ENCODE measurements at places on chromosomes 2 and 18.

- H3K4me3 ChIP-seq, result no peak overlapping the region
- H3K36me3 ChIP-seq, result peaks cover 4% of the 10 kb centered on the region
- no peak for DNase-seq
- peaks cover 4% of the 10 kb centered on the region for H3K4me1 ChIP-seq
- H3K27ac ChIP-seq, result no peak overlapping the region
Observed at GRCh38 chr2:38362232-38362631, 14.8 kb downstream of the ATL2 start.

GRCh38 chr2:46229134-46230063, 67.8 kb upstream of the EPAS1 start:
- peak; percentile 4 for DNase-seq
- H3K36me3 ChIP-seq, result no peaks in the 10 kb centered on the region
- H3K4me3 ChIP-seq, result no peak overlapping the region
- peaks cover 17% of the 10 kb centered on the region for H3K4me1 ChIP-seq
- H3K27ac ChIP-seq, result peak overlapping the region; percentile 25
- H3K27me3 ChIP-seq, result no peaks in the 10 kb centered on the region

DNA sequence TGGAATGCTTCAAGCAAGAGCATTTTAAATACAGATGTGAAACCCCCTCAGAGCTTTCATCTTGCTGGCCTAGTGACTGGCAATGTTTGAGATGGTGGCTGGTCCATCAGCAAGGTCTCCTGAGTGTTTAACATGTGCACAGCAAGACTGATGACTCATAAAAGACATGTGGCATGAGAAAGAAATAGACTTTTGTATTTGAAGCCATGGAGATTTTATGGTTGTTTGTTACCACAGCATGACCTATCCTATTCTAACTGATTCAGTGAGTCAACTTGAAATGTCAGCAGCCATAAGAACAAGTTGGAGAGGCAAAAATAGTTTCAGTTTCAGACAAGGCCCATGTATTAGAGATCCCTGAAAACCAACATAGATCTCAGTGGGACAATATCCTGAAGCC, 154.7 kb upstream of the LYPD1 start:
- H3K4me3 ChIP-seq, result no peak overlapping the region
- H3K4me1 ChIP-seq, result no peaks in the 10 kb centered on the region
- no peak for DNase-seq
- no peak overlapping the region for H3K27ac ChIP-seq

DNA sequence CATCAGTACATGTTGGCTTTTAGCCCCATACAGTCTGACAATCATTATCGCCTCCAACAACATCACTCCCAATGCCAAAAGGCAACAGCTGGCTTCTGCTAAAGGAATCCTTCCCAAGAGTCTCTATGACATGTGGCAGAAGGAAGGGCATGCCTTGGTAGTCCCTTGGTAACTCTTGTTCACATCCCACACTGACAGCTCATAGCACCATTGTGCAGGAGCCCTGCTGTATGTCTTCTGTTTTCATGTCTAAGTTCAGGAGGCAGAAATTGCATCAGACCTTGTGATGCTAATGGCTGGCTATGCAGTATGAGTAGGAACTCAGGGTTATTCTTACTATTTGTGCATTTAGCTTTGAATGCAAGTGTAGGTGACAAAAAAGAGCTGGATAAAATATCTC, 392.1 kb downstream of the PTH2R start:
- no peak overlapping the region for H3K27ac ChIP-seq
- H3K4me1 ChIP-seq, result no peaks in the 10 kb centered on the region
- DNase-seq, result peak; percentile 33
- H3K36me3 ChIP-seq, result no peaks in the 10 kb centered on the region

- H3K27me3 ChIP-seq, result no peaks in the 10 kb centered on the region
- no peak overlapping the region for H3K27ac ChIP-seq
- no peak overlapping the region for H3K4me3 ChIP-seq
- DNase-seq, result no peak
Observed at GRCh38 chr2:127314193-127314988, 20.4 kb upstream of the ERCC3 start.

GRCh38 chr2:65800998-65801397, 368.6 kb upstream of the SPRED2 start:
- DNase-seq, result no peak
- H3K4me1 ChIP-seq, result peaks cover 6% of the 10 kb centered on the region
- H3K27ac ChIP-seq, result no peak overlapping the region
- no peak overlapping the region for H3K4me3 ChIP-seq

DNA sequence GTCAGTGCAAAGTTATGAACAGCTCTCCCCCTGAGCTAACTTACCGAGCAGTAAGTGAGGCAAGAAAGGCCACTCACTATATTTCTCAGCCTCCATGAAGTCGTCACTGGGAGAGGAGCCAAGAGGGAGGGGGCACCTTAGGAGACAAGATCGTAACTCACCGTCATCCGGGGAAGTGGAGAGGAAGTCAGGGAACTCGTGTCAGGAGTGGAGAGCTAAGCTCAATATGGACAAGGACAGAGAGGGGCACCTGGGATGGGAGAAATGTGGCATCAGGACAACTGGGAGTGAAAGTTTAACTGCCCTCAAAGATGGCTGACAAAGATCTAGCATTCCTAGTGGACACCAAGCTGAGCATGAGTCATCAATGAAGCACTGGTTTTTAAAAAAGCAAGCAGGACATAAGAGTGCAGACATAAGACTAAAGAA, 37.1 kb downstream of the BCL11A start:
- no peak for DNase-seq
- H3K4me1 ChIP-seq, result peaks cover 15% of the 10 kb centered on the region
- no peaks in the 10 kb centered on the region for H3K27me3 ChIP-seq
- H3K36me3 ChIP-seq, result peaks cover 2% of the 10 kb centered on the region
- H3K27ac ChIP-seq, result peak overlapping the region; percentile 48

DNA sequence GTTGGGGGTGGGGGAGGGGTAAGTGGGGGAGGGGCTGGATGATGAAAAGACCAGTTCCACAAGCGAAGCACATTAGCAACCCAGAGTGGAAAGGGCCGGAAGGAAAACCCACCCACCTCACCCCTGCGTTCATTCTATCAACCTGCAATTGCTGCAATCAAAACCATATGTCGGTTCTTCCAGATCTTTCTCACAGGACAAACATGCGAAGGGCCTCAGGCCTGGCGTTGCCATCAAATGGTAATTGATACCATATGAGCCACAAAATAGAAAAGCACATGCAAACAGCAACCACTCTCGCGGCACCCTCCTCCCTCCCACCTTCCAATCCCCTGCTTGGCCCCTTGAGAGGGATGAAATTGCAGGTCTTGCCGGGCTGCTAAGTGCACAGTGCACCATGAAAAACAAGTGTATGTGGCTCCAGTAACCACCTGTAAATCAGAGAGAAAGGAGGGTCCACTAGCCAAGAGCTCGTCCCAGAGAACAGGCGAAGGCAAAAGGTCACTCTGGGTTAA, 287.5 kb downstream of the TCF4 start:
- peaks cover 15% of the 10 kb centered on the region for H3K4me1 ChIP-seq
- no peak for DNase-seq
- no peaks in the 10 kb centered on the region for H3K27me3 ChIP-seq
- no peak overlapping the region for H3K4me3 ChIP-seq
- no peaks in the 10 kb centered on the region for H3K36me3 ChIP-seq

- no peak for DNase-seq
- no peak overlapping the region for H3K27ac ChIP-seq
- no peaks in the 10 kb centered on the region for H3K27me3 ChIP-seq
- no peak overlapping the region for H3K4me3 ChIP-seq
Observed at GRCh38 chr2:46841621-46842020, 74.0 kb downstream of the MCFD2 start.

DNA sequence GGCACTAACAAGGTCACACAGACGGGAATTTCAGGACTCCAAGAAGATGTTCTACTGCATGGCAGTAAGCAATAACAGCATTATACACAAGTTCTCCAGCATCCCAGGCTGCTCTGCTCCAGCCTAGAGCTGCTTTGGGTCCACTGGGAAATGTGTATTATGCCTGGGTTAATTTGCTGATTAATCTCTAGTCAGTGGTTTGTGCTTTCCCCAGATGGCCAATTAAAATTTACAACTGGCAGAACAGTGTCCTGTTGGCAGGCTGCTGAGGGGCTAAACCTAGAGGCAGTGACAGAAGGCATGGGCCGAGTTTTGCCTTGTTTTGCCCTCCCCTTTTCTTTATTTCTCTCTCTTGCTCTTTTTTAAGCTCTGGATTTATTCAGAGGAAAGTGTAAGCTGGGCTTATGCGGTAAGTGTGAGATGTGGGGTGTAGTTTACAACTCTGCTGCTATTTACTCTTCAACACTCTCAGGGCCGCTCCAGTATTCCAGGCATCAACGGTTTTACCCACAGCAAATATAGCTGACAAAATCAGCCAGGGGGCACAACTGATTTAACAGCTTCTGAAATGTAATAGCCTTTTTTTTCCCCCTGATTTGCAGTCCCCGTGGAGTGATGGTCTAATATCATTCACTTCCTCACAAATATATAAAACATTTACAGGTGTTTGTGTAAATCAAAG, 348.0 kb downstream of the GPD2 start:
- H3K4me1 ChIP-seq, result peaks cover 4% of the 10 kb centered on the region
- no peak overlapping the region for H3K4me3 ChIP-seq
- H3K36me3 ChIP-seq, result no peaks in the 10 kb centered on the region
- no peak overlapping the region for H3K27ac ChIP-seq
- no peak for DNase-seq
- H3K27me3 ChIP-seq, result no peaks in the 10 kb centered on the region

GRCh38 chr2:33441235-33441810, 35.1 kb upstream of the RASGRP3 start:
- no peak for DNase-seq
- H3K36me3 ChIP-seq, result no peaks in the 10 kb centered on the region
- no peaks in the 10 kb centered on the region for H3K27me3 ChIP-seq

DNA sequence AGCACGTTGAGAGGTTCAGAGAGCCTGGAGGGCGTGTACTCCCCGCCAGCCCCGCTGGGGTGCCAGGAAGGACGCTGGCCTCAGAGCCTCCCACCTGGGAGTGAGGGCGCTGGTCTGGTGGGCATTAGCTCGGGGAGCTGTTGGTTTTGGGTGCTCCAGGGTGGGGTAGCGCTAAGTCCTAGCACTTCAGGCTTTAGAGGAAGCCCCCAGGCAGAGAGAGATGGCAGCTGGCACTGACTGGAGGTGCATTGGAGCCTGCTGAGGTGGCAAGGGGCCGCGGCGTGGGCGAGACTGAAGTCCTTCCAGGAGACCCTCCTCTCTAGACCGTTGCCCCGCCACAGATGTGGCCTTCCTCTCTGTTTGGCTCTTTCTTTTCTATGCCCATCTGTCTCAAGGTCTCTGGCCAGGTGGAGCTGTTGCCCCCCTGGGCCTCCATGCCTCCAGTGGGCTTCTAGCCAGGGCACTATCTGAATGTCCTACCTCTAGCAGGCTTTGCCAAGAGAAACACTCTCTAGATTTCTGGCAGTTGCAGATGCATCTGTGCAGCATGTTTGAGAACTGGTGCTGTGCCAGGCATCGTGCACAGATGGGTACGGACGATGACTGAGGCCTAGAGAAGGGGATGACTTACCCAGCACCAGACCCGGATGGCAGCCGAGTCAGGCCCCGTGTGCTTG, 6.6 kb downstream of the CAPN10 start:
- H3K27me3 ChIP-seq, result no peaks in the 10 kb centered on the region
- H3K27ac ChIP-seq, result no peak overlapping the region
- H3K36me3 ChIP-seq, result peaks cover 92% of the 10 kb centered on the region

DNA sequence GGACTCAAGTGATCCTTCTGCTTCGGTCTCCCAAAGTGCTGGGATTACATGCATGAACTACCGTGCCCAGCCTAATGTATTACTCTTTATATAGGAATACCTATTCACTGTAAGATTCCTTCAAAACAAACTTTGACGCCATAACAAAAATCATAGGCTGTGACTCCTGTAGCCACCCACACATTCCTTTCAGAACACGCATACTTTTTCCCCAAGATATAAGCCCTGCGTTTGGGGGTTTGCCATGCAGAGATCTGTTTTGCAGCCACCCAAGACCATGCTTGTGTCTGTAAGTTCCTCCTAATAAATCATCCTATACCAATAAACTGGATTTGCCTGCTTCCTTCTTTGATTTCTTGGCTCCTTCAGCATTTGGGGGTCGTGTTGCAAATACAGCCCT, 46.0 kb upstream of the STON1 start:
- H3K36me3 ChIP-seq, result no peaks in the 10 kb centered on the region
- no peak overlapping the region for H3K27ac ChIP-seq
- H3K4me3 ChIP-seq, result no peak overlapping the region
- H3K4me1 ChIP-seq, result peaks cover 6% of the 10 kb centered on the region
- no peaks in the 10 kb centered on the region for H3K27me3 ChIP-seq
- DNase-seq, result no peak

DNA sequence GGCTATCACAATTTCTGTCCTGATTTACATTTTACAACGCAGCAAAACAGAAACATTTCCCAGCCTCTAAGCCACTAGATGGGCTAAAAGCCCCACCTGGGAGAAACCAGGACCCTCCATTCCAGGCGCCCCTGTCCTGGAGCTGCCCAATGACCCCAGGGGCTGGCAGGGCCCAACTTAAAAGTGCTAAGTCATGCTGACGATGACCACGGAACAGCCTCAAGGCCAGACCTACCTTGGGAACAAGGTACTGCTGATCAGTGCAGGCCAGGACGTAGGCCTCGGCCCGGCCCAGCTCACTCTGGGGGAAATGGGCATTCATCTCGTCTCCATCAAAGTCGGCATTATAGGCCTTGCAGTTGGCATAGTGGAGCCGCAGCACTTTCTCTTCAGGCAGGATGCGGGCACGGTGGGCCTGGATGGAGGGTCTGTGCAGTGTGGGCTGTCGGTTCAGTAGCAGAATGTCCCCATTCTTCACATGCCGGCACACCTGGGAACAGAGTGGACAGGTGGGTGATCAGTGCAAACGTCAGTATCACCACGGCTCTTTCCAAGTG, 35.8 kb downstream of the POLR1A start:
- no peak for DNase-seq
- H3K4me1 ChIP-seq, result peaks cover 9% of the 10 kb centered on the region
- H3K27me3 ChIP-seq, result no peaks in the 10 kb centered on the region
- peaks cover 58% of the 10 kb centered on the region for H3K36me3 ChIP-seq

- no peaks in the 10 kb centered on the region for H3K4me1 ChIP-seq
- no peaks in the 10 kb centered on the region for H3K36me3 ChIP-seq
- DNase-seq, result no peak
Observed at GRCh38 chr2:46306988-46307655, 9.9 kb downstream of the EPAS1 start.

GRCh38 chr2:224523626-224524577, 61.3 kb downstream of the CUL3 start:
- no peak overlapping the region for H3K4me3 ChIP-seq
- no peaks in the 10 kb centered on the region for H3K4me1 ChIP-seq
- no peak overlapping the region for H3K27ac ChIP-seq
- no peak for DNase-seq
- H3K36me3 ChIP-seq, result no peaks in the 10 kb centered on the region
- H3K27me3 ChIP-seq, result no peaks in the 10 kb centered on the region

Data from spinal cord (tissue), 10 donors.